ENCODE measurements at places on chromosomes 6 and 20.

- no peak for DNase-seq
Observed at GRCh38 chr6:95263840-95264239, 313.5 kb upstream of the MANEA start.

- DNase-seq: no peak
Observed at GRCh38 chr20:41373251-41373783, 6.7 kb upstream of the EMILIN3 start.

DNA sequence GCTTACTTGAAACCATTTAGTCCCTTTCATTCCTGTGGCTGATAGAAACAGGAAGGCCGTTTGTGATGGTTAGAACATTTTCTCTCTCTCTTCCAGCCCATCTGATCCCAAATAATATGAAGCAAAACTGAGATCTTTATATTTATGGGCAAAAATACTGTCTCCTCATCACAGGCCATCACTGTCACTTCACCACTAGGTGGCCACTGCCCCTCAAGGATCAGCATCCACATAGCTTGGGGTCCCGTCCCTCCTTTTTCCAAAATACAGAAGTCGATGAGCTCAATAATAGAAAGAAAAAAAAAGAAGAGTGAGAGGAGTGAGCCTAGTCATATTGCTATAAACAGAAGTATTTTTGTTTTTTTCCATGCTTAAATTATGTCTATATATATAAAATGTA lies 46.4 kb upstream of the LAMP5 start:
- DNase-seq: no peak

- DNase-seq: no peak
Observed at GRCh38 chr6:131763749-131764148, 44.1 kb upstream of the ENPP1 start.

DNA sequence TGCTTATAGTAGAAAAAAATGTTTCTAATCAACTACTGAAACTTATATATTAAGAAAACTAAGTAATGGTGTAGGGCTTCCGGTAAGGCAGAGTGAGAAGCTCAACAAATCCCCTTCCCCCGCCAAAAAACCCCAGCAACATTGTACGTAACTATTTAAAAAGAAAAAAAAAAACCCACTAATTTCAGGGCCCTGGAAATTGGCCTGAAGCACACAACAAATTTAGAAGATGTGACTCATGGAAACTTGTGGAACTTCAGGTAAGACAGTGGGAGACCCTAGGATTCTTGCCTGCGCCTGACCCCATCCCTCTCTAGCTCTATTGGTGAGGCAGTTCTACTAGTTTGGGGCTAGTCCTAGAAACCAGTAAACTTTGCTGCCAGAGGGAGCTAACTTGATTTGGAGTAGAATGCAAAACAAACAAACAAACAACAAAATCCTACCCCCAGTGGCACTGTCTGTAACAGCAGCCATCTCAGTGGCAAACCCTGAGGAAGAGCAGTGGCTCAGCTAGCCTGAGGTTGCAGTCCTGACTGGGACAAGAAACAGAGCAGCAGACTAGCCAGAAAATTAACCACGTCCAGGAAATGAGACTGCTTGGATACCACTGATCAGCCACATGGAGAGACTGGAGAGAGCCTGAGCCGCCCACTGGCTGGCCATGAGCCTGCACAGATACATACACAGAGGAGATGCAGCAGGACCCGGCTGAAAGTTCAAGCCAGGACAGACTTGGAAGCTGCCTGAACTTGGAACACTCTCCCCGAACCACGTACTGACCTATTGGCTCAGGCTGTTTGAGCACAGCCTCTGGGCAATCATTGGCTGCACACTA lies 135.1 kb downstream of the TBXT start:
- DNase-seq: no peak

- DNase-seq: no peak
Observed at GRCh38 chr6:6616656-6617055, 28.1 kb downstream of the LY86 start.

- no peak for DNase-seq
Observed at GRCh38 chr6:55511122-55511800, 67.7 kb downstream of the HMGCLL1 start.

GRCh38 chr6:28906669-28907068 lies 17.1 kb downstream of the TRIM27 start:
- no peak for DNase-seq

DNA sequence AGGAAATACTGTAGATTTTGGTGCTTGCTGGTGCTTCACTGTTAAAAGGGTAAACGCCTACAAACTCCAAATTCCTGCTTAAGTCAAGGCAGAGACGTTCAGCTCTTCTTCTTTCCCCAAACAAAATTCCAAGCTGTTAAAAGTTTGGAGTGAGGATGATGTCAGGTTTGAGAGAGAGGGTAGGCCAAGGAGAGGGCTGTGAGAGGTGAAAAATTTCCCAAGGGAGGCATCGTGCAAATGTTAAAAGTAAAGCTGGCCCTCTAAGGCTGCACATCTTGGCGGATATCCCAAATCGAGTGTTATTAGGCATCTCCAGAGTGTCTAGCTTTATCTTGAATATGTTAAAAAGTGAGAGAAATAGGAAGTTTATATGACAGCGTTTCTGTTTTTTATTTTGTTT lies 651.8 kb downstream of the QKI start:
- no peak for DNase-seq

DNA sequence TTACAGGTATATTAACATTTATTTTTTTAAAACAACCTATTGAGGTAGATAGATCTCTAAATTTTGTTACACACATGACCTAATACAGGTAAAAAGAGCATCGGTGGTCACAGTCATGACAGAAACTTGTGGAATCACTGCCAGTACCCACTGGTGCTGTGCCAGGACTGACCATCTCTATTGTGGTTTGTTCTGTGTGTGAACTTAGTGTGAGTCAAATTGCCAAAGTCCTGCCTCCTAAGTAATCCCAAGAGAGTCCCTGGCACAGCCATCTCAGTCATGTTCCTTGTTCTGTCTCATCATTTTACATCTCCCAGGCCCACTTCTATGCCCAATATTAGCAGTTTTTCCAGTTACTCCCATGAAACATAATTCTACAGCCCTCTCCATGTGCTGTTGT lies 21.4 kb downstream of the GSTA2 start:
- DNase-seq: no peak

DNA sequence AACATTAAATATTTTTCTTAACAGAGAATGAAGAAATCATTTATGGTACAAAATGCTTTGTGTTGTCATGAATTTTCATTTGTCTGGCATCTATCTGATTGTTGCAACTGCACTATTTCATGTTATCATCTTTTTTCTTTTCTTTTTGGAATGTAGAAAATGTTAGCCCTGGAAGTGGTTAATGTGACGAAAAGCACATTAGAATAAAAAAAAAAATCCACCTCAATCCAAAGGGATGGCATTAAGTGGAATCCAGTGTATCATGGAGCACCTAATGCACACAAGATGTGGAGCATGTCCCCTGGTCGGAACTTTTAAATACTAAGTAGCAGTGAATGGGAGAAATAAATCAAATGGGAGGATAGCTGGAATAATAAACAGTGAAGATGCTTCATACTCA lies 172.9 kb upstream of the MCHR2 start:
- no peak for DNase-seq

DNA sequence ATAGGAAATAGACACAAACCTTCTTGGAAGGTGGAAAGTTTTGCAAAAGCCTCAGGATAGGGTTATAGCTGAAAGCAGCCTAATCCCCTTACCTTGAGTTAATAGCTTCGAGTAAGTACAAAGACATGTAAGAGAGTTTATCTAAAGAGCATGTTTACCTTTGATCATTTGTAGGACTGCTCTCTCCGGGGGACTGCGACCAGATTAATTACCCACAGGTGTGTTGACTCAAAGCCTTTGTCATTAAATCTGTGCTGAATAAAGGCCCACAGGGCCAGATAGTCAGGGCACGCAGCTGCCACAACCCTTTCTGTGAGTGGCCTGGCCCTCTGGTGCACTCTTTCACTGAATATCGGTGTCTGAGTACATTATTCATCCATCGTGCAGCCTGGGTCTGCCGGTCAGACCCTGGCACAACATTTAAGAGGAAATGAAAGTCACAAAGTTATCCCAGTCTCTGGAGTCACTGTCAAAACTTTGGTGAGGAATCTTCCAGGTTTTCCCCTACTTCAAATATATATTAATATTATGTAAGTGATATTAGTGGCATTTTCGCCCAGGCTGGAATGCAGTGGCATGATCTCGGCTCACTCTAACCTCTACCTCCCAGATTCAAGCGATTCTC lies 5.4 kb upstream of the MICA start:
- DNase-seq: no peak

DNA sequence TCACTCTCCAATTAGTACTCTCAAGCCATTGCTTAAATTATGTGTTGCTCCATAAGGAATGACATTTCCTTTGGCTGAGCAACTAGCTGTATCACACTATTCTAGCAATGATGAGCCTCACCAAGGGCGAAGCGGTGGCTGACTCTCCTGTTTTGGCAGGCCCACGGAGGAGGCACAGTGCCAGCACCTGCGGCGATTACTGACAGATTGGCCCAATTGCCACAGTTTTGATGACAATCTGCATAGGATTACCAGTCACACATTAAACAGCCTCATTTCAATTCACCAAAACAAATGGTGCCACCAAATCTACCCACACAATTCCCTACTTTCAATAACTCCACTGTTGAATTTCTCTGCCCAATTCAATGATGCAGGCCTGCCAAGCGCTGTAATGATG lies 286.9 kb downstream of the PTPRK start:
- DNase-seq: peak; percentile 98

Measured in DMS 273 treated with DMSO at 0.1 percent for 48 hours (cell line).